ENCODE measurements at places on chromosomes 16 and 17.

DNA sequence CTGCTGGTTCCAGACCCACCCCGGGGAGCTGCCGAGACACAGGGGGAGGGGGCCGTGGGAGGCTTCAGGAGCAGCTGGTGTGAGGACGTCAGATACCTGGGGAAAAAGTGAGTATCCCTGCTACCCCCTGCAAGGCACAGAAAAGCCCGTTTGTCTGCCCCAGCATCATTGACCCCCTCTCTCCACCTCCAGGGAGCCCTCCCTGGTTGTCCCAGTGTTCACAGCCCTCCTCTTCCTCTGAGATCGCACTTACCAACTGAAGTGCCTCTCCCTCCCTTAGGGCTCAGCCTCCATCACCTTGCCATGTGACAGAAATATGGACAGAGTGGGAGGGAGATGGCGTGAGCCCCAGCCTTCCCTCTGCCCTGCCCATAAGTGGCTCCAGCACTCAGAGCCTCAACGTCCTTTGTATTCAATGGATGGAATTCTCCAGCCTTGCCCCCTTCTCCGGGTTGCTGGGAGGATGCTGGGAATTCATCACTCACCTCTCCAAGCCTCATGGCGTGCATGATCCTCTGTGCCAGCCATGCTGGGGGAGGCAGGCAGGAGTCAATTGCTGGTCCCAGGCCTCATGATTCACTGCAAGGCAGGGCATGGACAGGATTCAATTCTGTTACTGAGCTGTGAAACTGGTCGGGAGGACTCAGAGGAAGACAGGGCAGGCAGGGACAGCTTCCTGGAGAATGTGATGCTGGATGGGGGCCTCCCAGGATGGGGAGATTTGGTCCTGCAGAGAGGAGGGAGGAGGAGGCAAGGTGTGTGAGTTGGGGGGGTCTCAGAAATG, 14.6 kb downstream of the SPNS3 start:
- DNase-seq = no peak

- peak; percentile 85 for DNase-seq
Measured at GRCh38 chr17:65604070-65604469, 42.6 kb upstream of the AXIN2 start.

DNA sequence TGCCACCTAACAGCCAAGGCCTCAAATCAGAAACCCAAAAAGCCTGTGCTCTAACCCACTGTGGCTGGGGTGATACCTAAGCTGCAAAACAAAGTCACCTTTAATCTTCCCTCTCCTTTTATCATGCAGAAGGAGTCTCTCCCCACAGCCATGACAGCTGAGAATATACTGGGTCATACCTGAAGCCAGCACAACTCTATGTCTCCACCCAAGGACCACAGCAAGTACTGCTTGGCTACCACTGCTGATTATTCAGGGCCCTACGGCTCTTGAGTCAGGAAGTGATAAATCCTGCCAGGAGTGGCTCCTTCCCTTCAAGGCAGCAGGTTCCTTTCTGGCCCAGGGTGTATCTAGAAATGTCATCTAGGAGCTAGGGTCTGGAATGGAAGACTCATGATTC, 151.5 kb upstream of the TOM1L1 start:
- DNase-seq = no peak

DNA sequence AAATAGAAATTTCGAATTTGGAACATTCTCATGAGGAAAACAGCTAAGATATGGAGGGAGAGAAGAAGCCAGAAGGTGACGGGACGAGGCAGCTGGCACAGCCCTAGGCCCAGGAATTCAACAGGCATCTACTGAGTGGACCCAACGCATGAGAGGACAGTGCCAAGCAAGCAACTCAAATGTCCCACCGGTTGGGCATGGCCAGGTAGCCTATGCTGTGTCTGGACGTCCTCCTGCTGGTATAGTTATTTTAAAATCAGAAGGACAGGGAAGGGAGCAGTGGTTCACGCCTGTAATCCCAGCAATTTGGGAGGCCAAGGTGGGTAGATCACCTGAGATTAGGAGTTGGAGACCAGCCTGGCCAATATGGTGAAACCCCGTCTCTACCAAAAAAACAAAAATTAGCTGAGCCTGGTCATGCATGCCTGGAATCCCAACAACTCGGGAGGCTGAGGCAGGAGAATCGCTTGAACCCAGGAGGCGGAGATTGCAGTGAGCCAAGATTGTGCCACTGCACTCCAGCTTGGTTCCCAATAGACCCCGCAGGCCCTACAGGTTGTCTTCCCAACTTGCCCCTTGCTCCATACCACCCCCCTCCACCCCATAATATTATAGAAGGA, 2.0 kb downstream of the GH1 start:
- DNase-seq = no peak

- no peak for DNase-seq
Measured at GRCh38 chr16:51607201-51607651, 456.2 kb upstream of the SALL1 start.

DNA sequence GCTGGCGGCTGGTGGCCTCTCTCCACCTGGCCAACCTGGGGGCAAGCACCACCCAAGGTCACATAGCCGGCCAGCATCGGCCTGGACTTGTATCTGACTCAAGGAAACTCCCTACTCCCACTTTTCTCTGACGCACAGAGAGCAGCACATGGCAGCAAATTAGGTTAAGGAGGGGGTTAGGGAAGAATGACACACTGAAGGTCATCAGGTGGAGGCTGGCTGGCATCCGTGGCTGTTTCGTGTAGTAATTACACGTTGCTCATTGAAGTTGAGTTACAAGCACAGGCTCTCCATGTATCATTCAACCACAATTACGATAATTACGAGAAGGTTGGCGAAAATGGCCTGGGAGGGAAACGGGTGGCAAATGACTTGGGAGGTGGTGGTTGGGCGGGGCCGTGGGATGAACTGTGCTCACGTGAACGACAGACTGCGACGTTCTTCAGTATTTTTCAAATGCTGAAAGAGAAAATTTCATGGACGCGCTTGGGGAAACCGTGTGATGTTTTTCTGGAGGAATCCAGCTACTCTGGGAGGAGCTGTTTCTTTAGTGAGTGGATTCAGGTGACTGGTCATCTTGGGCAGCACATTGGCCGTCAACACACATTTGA, 4.0 kb upstream of the METRNL start:
- no peak for DNase-seq

DNA sequence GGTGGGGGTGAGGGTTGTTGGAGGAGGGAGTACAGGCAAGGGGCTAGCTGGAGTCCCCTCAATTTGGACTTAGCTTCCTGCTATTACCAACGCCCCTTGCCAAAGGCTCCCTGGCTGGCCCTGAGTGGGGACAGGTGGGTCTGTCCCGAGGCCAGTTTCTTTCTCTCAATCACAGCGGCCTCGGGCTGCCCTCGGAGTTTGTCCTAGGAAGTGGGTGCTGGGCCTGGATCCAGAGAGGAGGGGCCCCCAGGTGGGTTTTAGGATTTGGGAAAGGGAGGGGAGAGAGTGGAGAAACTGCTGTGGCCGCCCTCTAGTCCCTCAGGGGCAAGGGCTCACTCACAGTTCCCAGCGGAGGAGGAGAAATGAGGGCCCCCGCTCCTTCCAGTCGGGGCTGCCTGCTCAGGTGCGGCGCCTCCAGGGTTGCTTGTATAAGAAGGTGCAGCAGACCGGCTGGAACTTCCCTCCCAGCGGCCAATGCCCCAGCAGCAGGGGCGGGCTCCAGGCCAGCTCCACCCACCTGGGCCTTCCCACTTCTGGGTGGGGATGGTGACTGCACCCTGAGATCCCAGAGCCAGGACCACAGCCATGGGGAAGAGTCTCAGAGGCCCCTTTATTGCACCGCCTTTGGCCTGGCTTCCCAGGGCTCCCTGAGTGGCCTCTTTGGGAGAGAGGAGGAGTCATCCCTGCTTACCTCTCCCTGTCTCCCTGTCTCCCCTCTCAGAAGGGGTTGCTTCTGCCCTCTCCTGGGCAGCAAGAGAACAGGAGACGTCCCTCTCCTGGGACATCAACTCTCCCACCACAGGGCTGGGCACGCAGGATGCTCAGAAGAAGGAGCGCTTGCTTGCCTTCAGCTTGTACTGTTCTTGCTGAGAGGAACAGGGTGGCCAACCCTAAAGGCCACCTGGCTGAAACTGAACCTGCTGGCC, 112.0 kb upstream of the SMURF2 start:
- no peak for DNase-seq

DNA sequence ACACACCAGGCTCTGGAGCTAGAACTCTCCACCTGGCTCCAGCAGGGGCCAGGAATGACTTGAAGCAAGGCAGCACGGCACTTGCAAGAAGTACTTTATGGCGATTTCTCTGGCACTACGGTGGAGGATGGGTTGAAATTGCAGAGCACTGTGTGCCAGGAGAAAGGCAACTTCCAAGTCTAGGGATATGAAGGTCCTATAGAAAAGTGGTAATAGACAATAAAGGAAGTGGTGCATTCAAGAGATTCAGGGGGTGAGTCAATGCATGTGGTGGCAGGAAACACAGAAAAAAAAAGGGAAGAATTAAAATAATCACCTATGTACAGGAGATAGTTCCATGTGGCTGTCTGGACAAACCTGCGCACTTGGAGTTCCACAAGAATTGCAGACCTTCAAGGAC, 240.3 kb upstream of the DYNLRB2 start:
- DNase-seq = no peak

DNA sequence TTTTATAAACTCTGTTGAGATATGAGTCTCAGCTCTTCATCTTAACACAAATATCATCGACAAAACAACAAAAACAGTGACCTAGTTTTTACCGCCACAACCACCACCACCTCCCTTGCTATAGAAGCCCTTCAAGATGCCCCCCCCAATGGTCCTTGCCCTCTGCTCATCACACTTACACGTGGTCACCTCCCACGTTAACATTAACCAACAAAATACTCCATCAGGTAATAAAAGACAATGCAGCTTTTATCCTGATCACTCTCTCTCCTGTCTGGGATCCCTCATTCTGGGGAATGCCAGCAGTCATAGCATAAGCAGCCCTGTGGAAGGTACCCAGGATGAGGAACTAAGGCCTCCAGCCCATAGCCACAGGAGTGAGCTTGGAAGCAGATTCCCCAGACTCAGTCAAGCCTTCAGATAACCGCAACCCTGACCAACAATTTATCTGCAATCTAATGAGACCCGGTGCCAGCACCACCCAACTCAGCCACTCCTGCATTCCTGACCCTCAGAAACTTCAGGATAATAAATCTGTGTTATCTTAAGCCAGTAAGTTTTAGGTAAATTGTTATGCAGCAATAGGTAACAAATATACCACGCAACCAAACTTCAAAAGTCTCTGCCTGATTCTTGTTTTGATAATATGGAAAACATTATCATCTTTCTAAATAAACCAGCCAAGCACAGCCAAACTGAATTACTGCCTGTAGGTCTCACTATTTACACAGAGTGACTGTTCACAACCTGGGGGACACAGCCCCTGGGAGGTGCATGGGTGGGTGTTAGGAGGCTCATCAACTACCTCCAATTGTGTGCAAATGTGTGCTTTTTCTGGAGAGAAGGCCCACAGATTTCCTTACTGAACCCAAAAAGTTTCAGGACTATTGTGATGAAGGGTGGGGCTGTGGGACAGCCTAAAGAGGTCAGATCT, 6.1 kb downstream of the PECAM1 start:
- DNase-seq = no peak

DNA sequence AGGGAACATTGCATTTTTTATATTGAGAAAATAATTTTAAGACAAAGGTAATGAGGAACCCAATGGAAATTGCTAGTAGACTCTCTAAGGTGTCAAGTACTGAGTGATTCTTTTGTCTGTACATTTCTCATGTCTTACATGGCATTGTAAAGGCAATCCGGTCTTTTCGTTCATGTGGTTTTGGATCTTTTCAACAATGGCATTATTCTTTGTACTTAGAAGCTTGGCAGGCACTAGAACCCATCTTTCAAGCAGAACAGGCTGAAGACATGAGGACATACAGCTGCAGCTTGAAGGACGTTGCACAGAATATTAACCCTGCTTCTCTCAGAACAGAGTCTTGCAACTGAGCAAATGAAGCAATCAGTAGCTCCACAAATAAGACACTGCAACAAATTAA, 231.5 kb upstream of the ZFHX3 start:
- DNase-seq = no peak

DNA sequence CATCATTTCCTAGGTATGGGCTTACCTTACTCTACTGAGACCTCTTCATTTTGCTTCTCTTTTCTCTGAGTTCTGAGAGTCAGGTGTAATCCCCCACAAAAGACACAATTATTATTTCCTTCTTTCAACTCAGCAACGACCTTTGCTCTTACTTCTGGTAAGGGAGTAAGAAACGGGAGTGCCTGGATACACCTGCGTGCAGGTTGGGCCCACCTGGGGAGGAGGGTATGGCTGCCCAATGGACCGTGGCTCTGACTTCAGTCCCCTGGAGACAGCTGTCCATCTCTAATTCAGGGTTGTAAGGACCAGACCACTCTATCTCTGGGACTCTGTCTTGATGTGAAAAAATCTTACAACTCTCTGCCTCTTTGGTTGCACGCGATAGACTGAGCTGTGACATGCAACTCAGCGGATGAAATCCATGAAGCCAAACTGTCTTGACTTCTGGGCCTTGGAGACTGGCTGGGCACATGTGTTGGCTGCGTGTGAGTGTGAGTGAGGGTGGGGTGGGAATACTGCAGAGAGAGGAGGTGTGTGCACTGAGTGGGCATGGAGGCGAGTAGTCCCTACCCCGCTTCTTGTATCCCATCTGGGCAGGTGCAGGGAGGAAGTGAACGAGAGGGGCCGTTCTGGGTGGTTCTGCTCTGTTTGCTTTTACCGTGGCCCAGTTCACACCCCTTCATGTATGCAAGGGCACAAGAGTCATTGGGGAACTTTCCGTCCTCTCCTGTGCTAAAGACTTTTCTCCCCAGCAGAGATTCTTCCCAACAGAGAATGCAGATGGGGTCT, 1.2 kb downstream of the TMEM238L start:
- no peak for DNase-seq

GRCh38 chr16:55169780-55170179, 154.2 kb upstream of the IRX6 start:
- DNase-seq = no peak

GRCh38 chr17:68353111-68353521, 61.8 kb downstream of the ARSG start:
- no peak for DNase-seq

DNA sequence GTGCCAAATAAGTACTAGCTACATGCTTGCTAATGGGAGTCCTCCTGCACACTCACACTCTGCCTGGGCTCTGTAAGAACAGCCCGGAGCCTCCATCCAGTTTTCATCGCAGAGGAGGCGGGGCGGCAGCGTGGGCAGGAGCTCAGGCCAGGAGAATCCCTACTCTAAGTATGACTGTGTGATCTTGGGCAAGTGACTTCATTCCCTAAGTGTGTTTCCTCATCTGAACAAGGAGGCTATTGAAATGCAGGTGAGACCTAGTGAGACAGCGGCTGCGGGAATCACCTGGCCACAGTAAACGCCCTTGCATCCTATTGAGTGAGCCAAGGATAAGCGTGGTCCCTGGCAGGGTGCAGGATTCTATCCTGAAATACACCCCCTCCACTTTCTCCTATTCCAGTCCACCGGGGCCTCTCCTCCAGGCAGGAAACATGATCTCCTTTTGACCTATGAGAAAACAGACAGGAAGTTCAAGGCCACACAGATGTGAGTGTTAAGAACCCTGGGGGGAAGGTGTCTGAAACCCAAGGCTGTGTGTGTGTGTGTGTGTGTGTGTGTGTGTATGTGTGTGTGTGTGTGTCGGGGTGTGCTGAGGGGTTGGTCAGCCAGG, 5.2 kb upstream of the RAI1 start:
- peak; percentile 58 for DNase-seq

Data from kidney capillary endothelial cell (primary cell).